CD4-positive, alpha-beta T cell (primary cell): ENCODE measurements at places on chromosomes 2 and 18. TPM values are rescaled to one million over a fixed set of nuclear protein-coding genes. Genes with fewer than 3 reads are reported as not detected.

Gene RNF103
- total RNA-seq: 124 TPM

Gene CYP26B1
- total RNA-seq: 0.05 TPM

Gene C18orf54
- 0.44 TPM for total RNA-seq

Gene TWIST2
- total RNA-seq: not detected

Gene SLC4A1AP
- total RNA-seq: 14.2 TPM

Gene SLC4A5
- 7.8 TPM for total RNA-seq

Gene ABCG8
- not detected for total RNA-seq

Gene GPAT2
- 2.0 TPM for total RNA-seq

Gene SH3RF3
- total RNA-seq: 5.2 TPM

Gene HS1BP3
- 8.8 TPM for total RNA-seq

Gene PXDN
- 0.47 TPM for total RNA-seq

Gene PLGLB1
- 0.71 TPM for total RNA-seq

Gene GAREM1
- 0.14 TPM for total RNA-seq

Gene MARCO
- total RNA-seq: not detected

Gene RAD51AP2
- not detected for total RNA-seq

Gene ACADL
- not detected for total RNA-seq

Gene EML4
- 219 TPM for total RNA-seq

Gene IL36RN
- total RNA-seq: not detected

Gene SNRNP27
- 50.9 TPM for total RNA-seq

Gene ANKRD30B
- total RNA-seq: not detected

Gene ABI2
- 19.3 TPM for total RNA-seq

Gene GDF7
- total RNA-seq: 0.14 TPM

Gene EFHD1
- total RNA-seq: not detected

Gene POTEI
- total RNA-seq: not detected

Gene TCF23
- not detected for total RNA-seq

Gene VIT
- total RNA-seq: not detected

Gene ACVR1C
- total RNA-seq: 6.2 TPM
